ENCODE measurements at places on chromosomes 16 and 17. TPM values are rescaled to one million over a fixed set of nuclear protein-coding genes. Genes with fewer than 3 reads are reported as not detected.

The NPTX1 gene
- total RNA-seq, result 10.0 TPM

The FBXL16 gene
- 34.6 TPM for total RNA-seq

The PRR15L gene
- not detected for total RNA-seq

The CCDC200 gene
- total RNA-seq, result 0.53 TPM

The CHRNE gene
- total RNA-seq, result 0.33 TPM

The PRRT2 gene
- total RNA-seq, result 1.0 TPM

The ERN1 gene
- total RNA-seq, result 128 TPM

The BCO1 gene
- total RNA-seq, result not detected

The EVI2A gene
- total RNA-seq, result 110 TPM

The UNC13D gene
- total RNA-seq, result 179 TPM

The OR3A2 gene
- 1.3 TPM for total RNA-seq

The CAPNS2 gene
- not detected for total RNA-seq

The GDPD1 gene
- 4.8 TPM for total RNA-seq

The COG8 gene
- 30.6 TPM for total RNA-seq

The TIMP2 gene
- 3.3 TPM for total RNA-seq

The CSH2 gene
- not detected for total RNA-seq

The GPRC5C gene
- 0.68 TPM for total RNA-seq

The HAP1 gene
- 0.05 TPM for total RNA-seq

The ELMO3 gene
- 8.3 TPM for total RNA-seq

The SLC35G6 gene
- total RNA-seq, result not detected

The CACNA1G gene
- total RNA-seq, result not detected

The NT5M gene
- 9.7 TPM for total RNA-seq

The PROCA1 gene
- 7.4 TPM for total RNA-seq

The MT1X gene
- 33.1 TPM for total RNA-seq

The NACA2 gene
- total RNA-seq, result not detected

The CCDC102A gene
- total RNA-seq, result 9.7 TPM

The FOXJ1 gene
- total RNA-seq, result 0.15 TPM

The MMP15 gene
- total RNA-seq, result 1.1 TPM

The TNFRSF17 gene
- total RNA-seq, result not detected

The TLCD3B gene
- total RNA-seq, result 6.0 TPM
